Fibroblast of skin of right quadriceps (primary cell): ENCODE measurements at places on chromosomes 7 and 10.

GRCh38 chr7:27071622-27072390 lies 24.0 kb downstream of the HOXA1 start:
- no peak for DNase-seq

- DNase-seq: peak; percentile 48
Measured at GRCh38 chr7:73811760-73812168, 19.0 kb upstream of the CLDN4 start.

DNA sequence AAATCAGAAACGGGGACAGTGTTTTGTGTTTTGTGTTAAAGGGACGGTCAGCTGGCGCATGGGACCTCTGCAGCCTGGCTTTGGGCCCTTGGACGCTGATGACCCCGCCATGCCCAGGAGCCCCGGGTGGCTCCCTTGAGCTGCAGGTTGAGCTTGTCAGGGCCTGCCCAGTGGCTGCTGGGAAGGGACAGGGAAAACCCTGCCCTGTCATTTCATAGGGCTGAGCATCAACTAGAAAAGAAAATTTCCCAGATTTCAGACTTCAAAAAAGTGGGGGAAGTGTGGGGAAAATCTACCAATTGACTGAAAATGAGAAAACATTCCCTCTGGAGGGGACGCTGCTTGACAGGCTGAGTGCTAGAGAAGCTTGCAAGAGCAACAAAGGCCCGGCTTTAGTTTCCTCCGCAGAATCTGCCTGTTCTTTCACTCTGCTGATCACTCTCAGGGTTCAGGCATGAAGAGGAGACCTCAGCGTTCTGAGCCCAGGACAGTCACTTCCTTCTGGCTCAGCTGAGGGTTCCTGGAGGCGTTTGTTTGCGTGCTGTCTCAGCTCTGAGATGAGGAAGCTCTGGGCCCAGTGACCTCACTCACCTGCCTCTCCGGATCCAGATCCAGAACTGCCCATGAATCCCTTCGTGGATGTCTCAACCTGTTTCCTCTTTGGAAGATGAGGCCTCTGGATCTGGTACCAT lies 18.6 kb upstream of the DNAJB6 start:
- DNase-seq: no peak

GRCh38 chr7:79506481-79506880 lies 53.0 kb upstream of the MAGI2 start:
- DNase-seq: peak; percentile 76

GRCh38 chr10:24010436-24010970 lies 198.4 kb upstream of the KIAA1217 start:
- peak; percentile 34 for DNase-seq

GRCh38 chr7:341841-342638 lies 52.1 kb downstream of the FOXL3 start:
- DNase-seq: no peak

GRCh38 chr7:91550931-91551330 lies 286.7 kb downstream of the FZD1 start:
- DNase-seq: no peak

- DNase-seq: peak; percentile 4
Measured at GRCh38 chr7:151796091-151796870, 80.6 kb downstream of the PRKAG2 start.

DNA sequence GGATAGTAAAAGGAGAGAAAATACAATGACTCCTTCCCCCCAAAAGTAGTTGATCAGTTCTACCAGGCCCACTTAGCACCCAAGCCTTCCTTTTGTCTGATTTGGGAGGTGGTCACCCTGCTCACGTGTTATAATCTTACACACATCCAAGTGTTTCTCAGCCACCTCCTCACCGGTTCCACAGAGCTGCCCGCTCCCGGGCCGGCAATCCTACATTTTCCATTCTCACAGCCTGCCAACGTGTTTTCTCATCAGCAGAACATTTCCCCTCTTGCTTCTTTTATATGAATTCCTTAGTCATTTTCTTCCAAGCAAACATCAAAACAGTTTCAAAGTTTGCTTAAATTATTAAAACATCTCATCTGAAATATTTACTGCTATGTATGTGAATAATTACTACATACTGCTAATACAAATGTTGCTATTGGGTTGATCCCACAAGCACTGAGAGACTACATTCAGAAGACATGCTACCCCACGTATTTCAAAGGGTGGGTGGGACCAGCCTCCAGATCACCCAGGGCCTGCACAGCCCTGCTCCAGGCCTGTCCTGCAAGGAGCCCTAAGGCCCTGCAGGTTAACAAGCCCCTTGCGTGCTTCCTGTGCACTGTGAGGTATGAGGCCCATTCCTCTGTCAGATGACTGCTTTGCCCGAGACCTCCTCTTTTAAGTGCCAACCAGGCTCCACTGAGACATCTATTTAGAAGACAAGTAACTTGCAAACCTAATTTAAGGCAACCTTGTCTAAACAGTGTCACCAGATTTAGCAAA lies 75.3 kb downstream of the GRB10 start:
- no peak for DNase-seq

DNA sequence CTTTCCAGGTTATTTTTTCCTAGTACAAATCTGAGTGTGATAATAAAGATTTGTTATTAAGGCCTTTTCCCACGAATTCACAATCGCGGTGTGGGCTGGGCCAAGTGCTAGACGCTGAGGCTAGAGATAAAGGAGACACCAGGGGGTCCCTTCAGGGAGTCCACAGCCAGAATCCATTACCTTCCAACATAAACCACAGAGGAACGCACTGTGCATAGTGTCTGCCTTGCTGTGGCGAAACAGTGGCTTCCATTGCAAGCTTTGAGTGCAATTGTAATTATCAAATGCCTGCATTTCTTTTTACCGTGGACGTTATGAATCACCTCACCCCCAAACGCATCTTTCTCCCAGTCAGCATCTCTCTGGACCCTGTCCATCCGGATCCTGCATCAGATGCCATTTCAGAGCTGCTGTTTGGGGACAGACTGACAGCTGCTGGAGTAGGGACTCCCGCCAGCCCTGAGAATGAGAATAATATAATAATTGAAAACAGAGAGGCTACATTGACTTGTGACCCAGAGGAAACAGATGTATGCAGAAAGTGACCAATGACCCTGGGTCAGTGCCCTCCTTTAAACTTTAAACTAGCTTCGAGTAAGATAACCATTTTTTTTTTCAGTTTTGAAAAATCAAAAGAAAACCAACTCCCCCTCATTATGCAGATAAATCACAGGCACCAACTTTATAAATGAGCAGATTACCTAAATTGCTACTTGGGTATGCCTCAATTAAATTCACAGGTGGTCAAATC lies 456.2 kb upstream of the NRP1 start:
- DNase-seq: no peak

DNA sequence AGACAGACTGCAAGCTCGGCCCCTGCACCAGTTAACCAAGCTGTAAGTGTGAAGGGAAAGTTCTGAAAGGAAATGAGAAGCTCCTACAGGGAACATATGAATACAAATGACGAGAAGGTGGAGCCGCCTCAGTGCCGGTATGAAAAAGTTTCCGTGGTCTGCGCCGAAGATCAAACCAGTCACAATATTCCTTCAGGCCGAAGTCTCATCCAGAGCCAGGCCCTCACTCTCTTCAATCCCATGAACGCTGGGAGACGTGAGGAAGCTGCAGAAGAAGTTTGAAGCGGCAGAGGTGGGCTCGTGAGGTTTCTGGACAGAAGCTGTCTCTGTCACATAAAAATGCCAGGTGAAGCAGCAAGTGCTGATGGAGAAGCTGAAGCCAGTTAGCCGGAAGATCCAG lies 71.9 kb downstream of the CFAP46 start:
- no peak for DNase-seq

DNA sequence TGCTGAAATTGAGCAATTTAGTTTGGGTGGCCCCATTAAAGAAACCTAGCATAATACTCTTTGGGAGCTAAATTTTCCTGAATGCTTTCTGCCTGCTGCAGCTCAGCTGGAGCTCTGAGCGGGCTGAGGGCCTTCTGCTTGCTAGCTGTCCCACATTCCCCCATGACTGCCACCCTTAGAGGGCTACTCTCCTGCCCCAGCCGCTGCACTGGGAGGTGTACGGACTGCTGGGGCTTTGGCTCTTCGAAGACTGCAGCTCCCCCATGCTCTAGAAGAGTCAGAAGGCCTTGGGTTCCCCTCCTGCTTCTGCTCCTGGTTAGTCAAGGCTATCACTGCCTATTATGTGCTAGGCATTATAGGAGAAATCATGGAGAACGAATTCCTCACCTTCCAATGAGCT lies 31.5 kb downstream of the BLVRA start:
- no peak for DNase-seq

GRCh38 chr7:133275008-133275407 lies 22.1 kb downstream of the EXOC4 start:
- DNase-seq: no peak

DNA sequence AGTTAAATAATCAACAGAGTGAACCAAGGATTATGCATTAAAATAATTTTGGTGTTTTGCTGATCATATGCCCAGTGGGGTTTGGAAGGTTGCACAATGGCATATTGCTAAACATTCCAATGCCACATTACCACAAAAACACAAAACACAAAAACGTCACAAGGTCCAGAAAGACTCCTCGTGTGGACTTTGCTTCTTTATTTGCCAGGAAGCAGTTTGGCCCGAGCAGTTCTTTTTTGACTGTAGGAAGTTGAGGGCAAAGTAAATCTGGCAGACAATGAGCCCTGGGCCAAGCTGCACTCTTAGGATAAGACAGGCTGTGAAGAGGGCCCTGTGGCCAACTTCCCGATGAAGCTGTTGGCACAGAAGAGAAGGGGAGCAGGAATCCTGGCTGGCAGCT lies 39.2 kb upstream of the SLC35B4 start:
- DNase-seq: no peak

GRCh38 chr10:17344206-17344605 lies 110.2 kb downstream of the ST8SIA6 start:
- peak; percentile 24 for DNase-seq

GRCh38 chr10:16966991-16967865 lies 150.0 kb upstream of the RSU1 start:
- peak; percentile 74 for DNase-seq

GRCh38 chr10:1454951-1455350 lies 282.4 kb downstream of the ADARB2 start:
- DNase-seq: no peak

- no peak for DNase-seq
Measured at GRCh38 chr7:70470746-70471145, 661.2 kb upstream of the GALNT17 start.

DNA sequence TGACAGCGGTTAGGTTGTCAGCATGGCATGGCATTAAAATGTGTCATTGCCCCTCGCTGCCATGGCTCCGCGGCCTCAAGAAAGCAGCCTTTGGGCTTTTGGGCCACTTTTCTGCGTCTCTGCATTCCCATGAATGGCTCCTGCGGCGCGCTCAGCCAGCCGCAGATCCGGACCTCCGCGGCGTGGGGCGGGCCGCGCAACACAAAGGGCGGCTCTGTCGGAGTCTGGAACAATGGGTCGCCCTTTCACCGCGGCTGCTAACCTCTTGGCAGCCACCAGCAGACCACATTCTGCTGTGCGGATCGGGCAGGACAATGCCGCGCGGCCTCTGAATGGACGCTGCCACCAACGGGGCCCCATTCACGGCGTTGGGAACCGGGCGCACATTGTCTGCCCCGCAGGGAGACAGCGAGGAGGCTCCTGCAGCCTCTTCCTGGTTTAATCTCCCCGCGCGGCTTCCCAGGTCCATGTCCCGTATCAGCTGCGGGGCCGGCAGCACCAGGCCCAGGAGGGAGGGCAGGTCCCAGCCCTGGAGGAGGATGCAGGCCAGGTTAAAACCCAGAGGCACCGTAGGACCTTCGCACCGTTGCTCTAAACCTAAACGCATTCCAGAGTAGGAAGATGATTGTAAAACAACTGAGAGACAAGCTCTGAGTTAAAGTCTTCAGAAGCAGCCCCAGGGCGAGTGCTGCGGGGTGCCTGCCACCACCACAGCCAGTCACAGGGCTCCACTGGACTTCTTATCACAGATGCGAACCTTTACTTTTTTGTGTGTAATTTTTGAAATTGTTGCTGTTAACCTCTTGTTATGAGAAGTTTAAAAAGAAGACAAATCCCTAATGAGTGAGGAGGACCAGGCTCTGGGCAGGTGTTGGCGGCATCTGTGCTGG lies 71.6 kb downstream of the NKX6-2 start:
- DNase-seq: no peak

GRCh38 chr10:101752241-101752640 lies 23.7 kb downstream of the FGF8 start:
- no peak for DNase-seq

DNA sequence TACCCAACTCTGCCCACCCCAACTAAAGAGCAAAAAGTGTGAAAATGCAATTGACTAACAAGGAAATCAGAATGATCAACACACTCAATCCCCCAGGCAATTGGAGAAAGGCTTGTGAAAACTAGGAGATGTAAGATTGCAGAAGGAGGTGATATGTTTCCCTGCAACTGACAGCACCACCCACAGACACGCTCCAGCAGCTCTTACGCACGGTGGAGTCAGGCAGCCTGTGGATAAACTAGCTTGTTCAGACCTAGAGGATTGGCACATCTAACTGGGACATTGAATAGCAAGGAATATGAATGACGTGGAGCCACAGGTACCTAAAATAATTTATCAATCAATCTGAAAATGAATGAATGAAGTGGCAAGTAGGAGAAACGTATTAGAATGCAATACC lies 125.7 kb upstream of the MYO3A start:
- DNase-seq: no peak

GRCh38 chr7:107850216-107850615 lies 40.8 kb upstream of the DLD start:
- no peak for DNase-seq
